Stimulated activated CD4-positive, alpha-beta T cell treated with anti-CD3 and anti-CD28 coated beads, Interleukin-4, amount 100 ng/mL, for 24 hours (primary cell): ENCODE measurements at places on chromosomes 3 and 15.
A peak's percentile ranks its signal among the peaks of the same experiment; 100 is the strongest.

DNA sequence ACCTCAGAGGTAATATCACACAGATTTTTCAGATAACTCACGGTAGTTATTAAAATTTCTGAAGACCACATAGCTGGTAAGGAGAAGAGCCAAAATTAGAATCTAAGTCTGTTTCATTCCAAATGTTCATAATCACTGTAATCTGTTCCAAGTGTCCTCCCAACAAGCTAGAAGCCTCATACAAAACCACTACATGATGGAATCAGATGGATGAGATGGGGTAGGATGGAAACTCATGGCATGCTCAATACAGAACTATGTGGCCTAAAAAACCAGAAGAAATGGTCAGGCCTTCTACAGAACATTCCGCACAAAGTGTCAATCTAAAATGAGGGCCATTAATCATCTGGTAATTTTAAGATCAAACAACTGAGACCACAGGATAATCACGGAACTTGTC lies 91.8 kb downstream of the THBS1 start:
- DNase-seq = no peak

GRCh38 chr3:3170998-3171397 lies 8.5 kb downstream of the CRBN start:
- DNase-seq = no peak

GRCh38 chr3:172100482-172100881 lies 61.1 kb downstream of the FNDC3B start:
- no peak for DNase-seq

DNA sequence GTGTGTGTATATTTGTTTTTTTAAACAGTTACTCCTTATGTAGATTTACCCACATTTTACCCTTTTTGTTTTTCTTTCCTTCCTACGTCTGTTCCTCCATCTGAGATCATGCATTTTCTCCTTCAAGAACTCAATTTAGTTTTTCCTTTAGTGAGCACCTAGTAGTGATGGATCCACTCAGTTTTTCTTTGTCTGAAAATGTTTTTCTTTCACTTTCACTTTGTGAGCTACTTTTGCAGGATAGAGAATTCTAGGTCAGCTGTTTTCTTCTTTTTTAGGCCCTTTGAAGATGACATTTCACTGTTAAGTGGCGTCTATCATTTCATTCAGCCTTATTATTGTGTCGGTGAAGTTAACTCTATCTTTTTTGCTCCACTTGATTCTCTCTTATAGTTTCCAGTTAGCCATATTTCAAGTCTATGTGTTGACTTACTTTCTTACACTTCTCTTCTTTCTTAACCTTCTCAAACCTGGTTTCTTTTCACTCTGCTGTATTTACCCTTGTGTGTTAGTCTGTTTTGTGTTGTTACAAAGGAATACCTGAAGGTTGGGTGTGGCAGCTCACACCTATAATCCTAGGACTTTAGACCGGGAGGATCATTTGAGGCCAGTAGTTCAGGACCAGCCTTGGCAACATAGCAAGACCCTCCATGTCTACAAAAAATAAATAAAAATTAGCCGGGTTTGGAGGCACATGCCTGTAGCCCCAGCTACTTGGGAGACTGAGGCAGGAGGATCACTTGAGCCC lies 55.8 kb downstream of the PRKCI start:
- no peak for DNase-seq

DNA sequence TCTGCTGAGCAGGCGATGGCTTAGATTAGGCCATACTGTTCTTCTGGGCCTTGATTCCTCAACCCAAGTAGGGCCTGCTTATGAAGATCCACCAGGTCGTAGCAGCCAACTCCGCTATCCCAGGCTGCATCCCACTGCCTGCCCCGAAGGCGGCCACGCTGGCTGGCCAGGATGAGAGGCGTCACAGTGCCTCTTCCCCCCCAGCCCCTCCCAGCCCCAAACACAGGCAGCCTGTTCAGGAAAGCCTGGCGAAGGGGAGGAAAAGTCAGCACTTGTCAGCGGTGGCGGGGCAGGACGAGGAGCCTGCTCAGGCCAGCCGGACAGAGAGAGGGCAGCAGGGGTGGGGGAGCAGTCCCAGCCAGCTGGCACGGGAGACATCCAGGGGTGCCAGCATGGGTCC lies 11.2 kb downstream of the PTH1R start:
- DNase-seq = no peak

- DNase-seq = no peak
These were observed 98.2 kb downstream of the SRGAP3 start for GRCh38 chr3:9151240-9151639.

DNA sequence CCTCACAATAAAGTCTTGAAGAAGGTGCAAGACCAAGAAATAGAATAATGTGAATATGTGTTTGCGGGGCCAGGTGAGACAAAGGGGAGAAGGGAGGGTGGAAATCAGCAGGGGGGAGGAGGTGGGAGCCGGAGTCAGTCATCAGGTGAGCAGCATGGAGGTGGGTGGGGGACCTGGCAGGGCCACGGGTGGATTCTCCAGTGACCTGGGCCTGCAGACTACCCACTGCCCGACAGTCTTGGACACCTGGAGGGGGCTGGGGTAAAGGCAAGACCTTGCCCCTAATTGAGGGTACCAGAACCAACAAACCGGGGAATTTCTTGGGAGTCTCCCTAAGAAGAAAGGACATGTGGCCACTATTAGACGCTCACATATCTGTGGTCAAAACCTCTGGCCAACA lies 95.8 kb downstream of the CHSY1 start:
- DNase-seq = no peak

DNA sequence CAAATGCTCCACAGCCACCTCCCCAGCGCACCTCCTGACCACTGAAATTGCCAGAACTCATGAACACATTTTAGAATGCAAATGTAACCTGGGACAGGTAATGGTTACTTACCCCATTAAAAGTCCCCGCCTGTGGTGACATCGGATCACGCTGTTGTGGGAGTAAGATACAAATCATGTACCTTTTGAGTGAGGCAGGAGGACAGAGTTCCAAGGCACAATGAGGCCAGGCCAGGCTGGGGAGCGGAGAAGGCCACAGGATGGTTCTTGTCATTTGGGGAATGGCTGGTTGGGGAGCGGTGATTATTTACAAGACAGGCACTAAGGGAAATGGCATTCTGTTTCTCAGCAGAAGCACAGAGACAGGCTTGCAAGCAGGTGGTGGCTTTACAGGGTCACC lies 490.0 kb downstream of the EDEM1 start:
- no peak for DNase-seq

- peak; percentile 81 for DNase-seq
These were observed 901 bp downstream of the ALCAM start for GRCh38 chr3:105367406-105368213.

- DNase-seq = no peak
These were observed 7.6 kb downstream of the ARPC4 start for GRCh38 chr3:9800529-9800928.

DNA sequence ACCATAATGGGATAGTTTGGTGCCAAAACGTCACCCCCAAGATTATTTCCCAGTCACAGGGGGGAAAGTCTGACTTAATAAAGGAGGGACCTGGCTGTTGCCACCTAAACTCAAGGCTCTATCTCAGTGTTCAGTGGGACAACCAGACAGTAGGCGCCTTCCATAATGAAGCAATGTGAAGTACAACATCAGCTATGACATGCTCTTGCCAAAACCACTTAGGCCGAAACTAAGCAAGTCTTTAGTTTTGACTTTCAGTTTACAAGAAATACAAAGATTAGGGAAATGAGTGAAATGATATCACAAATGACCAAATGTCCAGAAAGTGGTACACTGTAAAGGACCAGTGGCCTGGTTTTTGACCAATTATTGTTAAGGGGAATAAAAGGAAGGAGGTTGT lies 32.9 kb downstream of the SOX14 start:
- DNase-seq = no peak

- no peak for DNase-seq
These were observed 58.4 kb upstream of the ABHD17C start for GRCh38 chr15:80636675-80637074.

- no peak for DNase-seq
These were observed 339.0 kb downstream of the GABRB3 start for GRCh38 chr15:26433818-26434217.

DNA sequence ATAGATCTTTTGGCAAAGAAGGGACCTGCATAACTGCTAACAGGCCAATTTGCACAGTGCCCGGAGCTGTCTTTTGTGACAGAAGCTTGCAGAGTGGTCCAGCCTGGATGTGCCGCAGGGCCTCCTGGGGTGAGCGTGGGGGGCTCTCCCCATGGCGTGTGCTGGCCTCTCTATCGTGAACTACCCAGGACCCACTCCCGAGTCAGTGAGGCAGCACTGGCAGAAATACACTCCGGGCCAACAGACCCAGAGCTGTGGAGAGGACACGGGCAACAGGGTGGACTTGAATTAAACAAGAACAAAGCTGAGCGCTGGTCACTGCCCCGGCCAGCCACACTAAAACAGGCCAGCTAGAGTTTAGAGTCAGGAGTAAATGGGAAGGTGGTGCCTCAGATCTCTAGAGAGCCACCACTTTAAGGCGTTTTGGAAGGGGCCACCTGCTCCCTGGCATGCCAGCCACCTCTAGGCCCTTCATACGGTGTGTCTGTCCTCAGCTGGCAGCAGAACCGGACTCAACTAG lies 152.1 kb downstream of the KLF13 start:
- DNase-seq = no peak

GRCh38 chr3:29412110-29412509 lies 131.2 kb downstream of the RBMS3 start:
- no peak for DNase-seq

- no peak for DNase-seq
These were observed 30.1 kb downstream of the SST start for GRCh38 chr3:187639927-187640568.

DNA sequence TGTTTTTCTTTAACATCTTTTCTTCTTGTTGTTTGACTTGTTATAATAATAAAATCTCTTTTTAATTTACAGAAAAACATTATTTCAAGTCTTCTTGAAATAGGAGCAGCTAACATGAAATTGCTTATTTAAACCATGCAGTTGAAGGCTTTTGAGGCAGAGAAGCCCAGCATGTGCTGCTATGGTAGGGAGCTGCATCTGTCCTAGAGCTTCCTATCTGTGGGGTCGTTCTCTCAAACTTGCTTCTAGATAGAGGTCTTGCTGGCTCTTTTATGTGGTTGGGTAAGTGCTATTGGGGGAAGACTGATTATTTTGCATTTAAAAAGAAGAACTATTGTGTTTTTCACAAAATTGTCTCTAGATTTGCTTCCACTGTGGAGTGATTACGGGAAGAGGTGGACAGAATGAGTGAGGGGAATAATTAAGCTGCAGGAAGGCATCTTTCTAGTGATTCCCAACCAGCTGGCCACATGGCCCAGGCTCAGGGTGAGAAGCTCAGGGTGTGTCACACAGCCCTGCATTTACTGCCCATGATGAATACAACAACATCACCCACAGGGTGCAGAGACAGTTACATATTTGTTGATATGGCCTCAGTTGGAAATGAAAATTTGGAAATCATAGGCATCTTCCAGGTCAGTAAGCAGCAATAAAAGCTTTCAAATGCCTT lies 98.7 kb downstream of the CHST2 start:
- DNase-seq = no peak

GRCh38 chr3:42612928-42613327 lies 12.4 kb downstream of the NKTR start:
- DNase-seq = no peak

GRCh38 chr15:90184786-90185704 lies 16.1 kb upstream of the SEMA4B start:
- DNase-seq = peak; percentile 51

GRCh38 chr15:63261311-63261710 lies 16.1 kb upstream of the APH1B start:
- DNase-seq = no peak

- no peak for DNase-seq
These were observed 11.7 kb downstream of the BAHD1 start for GRCh38 chr15:40452296-40453090.

DNA sequence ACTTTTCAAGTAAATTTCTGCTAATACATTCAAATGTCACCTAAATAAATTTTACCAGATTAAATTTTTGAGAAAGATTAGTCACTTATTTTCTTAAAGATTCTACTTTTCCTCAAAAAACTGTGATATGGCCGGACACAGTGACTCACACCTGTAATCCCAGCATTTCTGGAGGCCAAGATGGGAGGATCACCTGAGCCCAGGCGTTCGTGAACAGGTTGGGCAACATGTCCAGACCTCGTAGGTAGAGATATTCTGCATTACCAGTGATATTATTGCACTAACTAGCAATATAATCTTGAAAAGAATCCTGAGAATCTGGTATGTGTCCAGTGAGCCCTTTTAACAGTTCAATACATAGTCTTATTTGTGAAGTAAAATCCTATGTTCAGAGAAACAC lies 61.7 kb downstream of the CBLB start:
- DNase-seq = no peak

DNA sequence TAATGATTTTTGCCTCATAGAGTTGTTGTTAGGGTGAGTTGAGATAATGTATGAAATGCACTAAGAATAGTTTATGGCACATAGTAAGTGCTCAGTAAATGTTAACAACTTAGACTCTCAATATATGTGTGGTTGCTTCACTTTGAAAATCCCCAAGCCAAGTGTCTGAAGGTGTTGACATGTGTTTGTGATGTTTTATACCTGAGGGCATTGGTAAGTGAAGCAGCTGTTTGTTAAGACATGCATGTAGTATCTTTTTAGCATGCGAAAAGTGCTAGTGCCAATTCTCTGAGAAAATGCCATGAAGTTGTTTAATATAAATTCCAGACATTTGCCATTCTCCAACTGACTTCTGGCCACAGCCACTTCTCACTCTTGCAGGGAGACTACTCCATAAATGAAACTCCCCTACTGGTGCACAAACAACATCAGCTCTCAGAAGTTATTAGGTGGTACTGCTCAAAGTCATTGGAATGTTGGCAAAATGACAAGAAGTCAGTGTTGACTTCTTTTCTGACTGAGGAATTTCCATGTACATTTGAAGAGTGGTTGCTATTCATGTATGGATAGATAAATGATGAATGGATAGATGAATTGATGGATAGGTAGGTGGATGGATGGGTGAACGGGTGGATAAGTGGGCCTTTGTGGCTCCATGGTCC lies 103.6 kb upstream of the NUDT16 start:
- DNase-seq = no peak

DNA sequence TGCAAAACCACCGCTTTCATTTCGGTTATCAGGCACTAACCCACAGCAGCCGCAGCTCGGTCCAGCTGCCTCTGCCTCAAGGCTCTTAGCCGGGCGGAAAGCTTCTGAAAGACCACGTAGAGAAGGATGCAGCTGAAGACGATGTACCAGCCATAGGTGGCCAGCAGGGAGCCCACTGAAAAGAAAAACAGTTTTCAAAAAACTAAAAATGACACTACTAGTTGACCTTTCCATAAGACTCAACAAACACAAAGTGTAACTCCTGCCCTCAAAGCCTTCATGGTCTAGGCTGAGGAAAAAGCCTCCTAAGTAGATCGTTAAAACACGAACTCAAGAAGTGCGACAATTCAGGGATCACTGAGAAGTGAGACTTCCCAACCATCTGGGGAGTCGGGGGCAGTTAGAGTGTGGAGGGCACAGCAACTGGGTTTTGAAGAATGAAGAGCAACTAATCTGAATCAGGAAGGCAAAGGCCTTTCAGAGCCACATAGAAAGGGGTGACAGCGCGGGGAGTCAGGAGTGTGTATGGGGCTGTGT lies 716 bp downstream of the SELENOS start:
- DNase-seq = peak; percentile 19

DNA sequence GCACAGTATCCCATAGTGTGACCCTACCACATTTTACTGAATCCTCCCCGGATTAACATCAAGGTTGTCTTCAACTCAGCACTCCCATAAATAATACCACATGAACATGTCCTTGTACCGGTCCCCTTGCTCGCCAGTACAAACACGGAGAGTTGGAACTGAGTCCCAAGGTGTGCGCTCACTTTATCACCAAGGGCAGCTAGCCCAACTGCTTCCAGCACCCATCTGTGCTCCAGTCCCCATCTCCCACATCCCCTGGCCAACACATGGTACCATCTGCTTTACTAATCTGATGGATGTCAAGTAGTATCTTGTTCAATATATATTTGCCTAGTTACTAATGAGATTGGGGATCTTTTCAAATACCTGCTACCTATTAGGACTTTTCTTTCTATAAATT lies 64.7 kb downstream of the ISG20 start:
- no peak for DNase-seq
